ENCODE measurements at places on chromosomes 4 and X.
A peak's percentile ranks its signal among the peaks of the same experiment; 100 is the strongest.

- no peak for DNase-seq
These were observed 172.5 kb downstream of the HNRNPD start for GRCh38 chr4:82201303-82201702.

- no peak for DNase-seq
These were observed 23.1 kb upstream of the LRAT start for GRCh38 chr4:154720618-154721267.

GRCh38 chr4:44145868-44146267 lies 302.7 kb downstream of the KCTD8 start:
- DNase-seq = no peak

GRCh38 chr4:83284193-83285054 lies at the start of gene COQ2:
COQ2 (minus strand) TSS chr4:83284798; CDS start chr4:83284764, 34 bp downstream.
- DNase-seq = peak; percentile 81

DNA sequence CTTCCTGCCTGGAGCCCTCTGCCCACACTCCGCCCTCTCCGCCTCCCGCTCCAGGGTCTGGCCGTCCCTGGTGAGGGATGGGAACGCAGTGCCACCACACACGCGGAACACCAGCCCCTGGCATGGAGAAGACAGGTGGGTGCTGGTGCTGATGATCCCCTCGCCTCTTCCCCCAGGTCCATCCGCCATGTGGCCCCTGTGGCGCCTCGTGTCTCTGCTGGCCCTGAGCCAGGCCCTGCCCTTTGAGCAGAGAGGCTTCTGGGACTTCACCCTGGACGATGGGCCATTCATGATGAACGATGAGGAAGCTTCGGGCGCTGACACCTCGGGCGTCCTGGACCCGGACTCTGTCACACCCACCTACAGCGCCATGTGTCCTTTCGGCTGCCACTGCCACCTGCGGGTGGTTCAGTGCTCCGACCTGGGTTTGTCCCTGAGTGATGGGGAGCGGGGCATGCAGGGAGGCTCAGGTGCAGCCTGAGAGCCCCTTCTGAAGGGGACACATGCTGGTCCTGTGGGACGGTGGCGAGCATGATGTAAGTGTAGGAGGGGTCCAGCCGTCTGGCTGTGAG lies 9.8 kb downstream of the BGN start:
- no peak for DNase-seq

DNA sequence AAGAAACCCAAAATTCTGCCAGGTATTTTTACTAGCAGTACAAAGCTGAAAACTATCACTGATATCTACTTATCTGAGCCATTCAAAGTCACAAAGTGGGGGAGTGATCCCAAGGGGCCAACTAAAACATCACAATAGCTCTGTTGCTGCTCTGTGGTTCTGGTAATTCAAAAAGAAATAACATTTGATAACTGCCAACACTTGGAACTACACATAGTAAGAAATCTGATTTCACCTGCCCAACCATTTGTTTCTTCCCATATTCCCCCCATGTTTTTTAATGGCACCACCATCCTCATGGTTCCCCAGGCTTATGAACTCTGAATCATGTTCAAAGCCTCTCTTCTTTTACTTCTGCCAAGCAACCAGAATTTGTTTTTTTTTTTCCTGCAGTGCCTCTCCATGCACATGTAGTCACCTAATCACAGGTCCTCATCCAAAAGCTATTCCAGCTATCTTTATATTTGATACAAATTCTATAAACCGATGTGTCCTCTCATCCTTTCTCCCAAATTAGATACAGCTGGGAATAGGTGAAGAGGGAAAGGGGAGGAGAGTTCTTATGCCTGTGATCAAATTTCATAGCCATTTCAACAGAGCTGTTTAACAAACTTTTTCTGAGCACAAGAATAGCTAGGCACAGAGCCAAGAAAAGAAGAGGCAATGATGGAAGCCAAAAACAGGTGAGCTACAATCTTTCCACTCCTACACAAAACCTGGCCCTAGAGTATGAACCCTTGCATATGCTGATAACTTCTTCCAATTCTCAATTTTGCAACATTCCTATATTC lies 7.7 kb downstream of the AMMECR1 start:
- DNase-seq = no peak

DNA sequence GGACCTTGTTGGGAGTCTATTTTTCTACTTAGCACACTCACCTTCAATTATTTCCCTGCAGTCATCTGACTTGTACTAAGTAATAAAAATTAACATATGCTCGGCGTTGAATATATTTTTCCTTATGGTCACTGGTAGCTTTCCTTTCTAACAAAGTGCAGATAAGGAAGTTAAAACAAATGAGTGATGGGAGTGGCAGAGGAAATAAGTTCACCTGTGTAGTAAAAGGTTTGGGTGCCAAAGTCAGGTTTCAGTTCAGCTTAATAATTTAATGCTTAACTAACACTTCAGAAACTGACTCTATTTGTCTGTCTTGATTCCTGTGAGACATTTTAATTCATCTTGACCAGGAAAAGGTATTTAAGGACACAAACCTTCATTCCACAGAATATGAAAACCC lies 184.4 kb downstream of the PCDH7 start:
- DNase-seq = no peak

GRCh38 chrX:10146346-10146745 lies 10.4 kb upstream of the CLCN4 start:
- no peak for DNase-seq

- DNase-seq = no peak
These were observed 90.8 kb upstream of the NPFFR2 start for GRCh38 chr4:71941001-71941400.

- DNase-seq = no peak
These were observed 190.3 kb upstream of the PSAPL1 start for GRCh38 chr4:7625071-7625470.

- no peak for DNase-seq
These were observed 68.4 kb downstream of the MAOB start for GRCh38 chrX:43813898-43814297.

DNA sequence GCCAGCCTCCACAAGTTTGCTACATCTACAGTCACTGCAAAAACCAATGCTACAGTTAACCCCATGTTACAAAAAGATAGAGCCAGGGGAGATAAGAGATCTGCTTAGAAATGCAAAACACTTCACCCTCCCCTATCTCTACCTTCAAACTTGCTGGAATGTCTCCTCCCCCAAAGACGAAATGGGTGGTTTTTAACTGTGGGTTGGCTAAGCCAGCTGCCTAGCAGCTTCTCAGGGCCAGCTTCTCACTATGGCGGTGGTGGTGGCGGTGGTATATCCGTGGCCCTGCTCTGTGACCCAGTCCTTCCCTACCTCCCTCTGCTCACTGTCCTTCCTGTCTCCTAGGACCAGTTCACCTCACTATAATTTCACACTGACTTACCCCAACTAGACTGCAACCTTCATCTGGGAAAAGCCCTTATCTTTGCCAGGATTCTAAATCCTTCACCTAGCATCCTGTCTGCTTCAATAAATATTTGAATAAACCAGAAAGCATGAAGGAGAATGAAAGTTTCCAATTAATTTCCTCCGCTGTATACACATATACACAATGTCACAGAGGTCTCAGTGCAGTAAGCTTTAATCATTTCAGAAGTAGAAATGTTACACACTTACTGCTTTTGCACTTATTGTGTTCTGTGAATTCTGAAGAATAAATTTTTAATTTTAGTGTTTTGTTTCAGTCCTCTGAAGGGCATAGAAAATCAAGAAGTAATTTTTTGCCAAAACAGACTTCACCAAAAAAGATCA lies 46.3 kb downstream of the SH3KBP1 start:
- no peak for DNase-seq

GRCh38 chrX:108701633-108702032 lies 34.7 kb downstream of the IRS4 start:
- no peak for DNase-seq

DNA sequence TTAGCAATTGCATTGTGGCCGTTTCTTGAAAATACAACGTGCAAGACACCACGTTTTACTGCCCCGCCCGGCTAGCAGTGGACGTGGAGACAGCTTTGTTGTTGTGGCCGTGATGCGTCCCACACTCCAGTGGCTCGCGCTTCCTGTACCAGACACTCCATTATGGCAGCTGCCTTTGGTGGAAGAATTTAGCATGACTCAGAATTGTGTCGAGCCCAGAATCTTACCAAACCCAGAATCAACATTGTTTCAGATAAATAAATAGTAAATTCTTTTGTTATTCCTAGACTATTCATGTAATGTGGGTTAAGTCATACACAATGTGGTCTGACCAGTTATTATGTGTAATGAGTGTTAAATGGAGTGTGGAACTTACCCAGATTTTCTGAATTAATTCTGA lies 25.3 kb upstream of the S100P start:
- no peak for DNase-seq

GRCh38 chrX:150846130-150846529 lies 52.3 kb downstream of the CD99L2 start:
- no peak for DNase-seq

DNA sequence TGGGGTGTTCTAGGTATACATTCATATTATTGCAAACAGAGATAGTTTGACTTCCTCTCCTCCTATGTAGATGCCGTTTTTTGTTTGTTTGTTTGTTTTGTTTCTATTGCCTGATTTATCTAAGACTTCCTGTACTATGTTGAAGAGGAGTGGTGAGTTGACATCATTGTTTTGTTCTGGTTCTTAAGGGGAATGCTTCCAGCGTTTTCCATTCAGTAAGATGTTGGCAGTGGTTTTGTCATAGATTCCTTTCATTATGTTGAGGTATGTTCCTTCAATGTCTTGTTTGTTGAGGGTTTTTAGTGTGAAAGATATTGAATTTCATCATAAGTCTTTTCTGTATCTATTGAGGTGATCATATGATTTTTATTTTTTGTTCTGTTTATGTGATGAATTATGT lies 401.6 kb upstream of the EPHA5 start:
- no peak for DNase-seq

DNA sequence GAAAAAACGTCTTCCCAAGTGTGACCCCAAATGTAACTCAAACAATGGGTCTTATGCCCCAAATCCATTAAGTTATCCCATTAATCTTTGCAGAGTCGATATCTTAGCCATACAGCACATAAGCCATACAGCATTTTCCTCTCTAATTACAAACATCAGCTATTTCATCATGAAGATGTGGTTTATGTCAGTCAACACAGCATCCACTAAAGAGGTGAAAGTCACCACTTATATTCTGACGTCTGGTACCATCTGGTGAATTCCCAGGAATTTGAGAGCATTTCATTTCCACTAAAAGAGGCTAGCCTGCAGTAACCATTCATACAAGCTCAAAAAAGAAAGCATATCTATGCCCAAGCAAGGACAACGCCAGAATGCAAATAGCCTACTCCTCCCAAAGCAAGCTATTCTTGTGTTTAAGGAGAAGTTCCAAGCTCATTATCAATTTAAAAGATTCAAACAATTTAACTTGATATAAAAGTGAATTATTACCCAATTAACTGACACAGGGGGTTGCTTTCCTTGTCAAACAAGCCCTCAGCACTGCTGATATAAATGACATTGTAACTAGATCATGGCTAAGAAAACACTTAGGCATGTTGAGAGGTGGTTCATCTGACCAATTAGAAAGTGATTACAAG lies 203.3 kb downstream of the ANTXR2 start:
- DNase-seq = no peak

GRCh38 chr4:124178449-124179021 lies 534.0 kb downstream of the ANKRD50 start:
- DNase-seq = no peak

GRCh38 chr4:81666491-81666890 lies 194.8 kb upstream of the RASGEF1B start:
- DNase-seq = no peak

GRCh38 chr4:165784672-165785071 lies 88.4 kb upstream of the TLL1 start:
- no peak for DNase-seq

- no peak for DNase-seq
These were observed 78.7 kb downstream of the DCTD start for GRCh38 chr4:182838535-182838934.

GRCh38 chrX:9948406-9948805 lies 18.8 kb upstream of the CLDN34 start:
- DNase-seq = no peak

GRCh38 chrX:110987292-110987691 lies 108.7 kb upstream of the PAK3 start:
- no peak for DNase-seq
